ENCODE measurements at places on chromosomes 5 and 9.

DNA sequence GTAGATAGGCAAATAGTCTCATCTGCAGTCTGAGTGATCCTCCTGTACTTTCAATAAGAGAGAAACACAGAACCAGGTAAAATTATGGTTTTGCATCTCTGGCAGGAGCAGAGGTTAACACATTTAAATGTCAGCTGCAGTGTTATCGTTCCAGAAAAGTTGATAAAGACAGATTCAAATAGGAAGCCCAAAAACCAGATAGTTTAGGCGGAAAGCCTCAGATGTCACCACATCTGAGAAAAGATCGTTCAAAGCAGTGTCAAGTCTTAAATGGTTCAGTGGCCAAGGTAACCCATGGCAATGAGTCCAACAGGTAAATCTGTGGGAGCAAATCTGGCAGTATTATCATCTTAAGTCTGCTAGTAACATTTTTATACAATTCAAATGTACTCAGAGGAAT is 542.1 kb upstream of the MEF2C start:
- DNase-seq, result no peak

GRCh38 chr9:69143291-69143690 is 30.8 kb upstream of the TJP2 start:
- DNase-seq, result no peak

DNA sequence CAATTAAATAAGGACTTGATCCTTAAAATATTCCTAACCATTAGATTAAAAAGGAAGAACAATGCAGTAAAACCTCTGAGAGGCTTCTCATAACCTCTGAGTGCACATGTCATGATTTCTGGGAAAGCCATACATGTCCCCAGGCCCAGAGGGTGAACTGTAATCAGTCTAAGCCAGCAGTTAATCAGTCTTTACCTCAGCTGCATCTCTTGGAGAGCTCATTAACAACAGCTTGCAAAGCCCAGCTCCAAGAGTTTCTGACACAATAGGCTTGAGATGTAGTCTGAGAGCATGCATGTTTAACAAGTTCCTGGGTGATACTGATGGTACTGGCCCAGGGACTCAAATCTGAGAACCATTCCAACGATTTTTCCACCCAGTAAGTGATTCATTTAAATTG is 392.1 kb downstream of the DNAH5 start:
- DNase-seq, result no peak

DNA sequence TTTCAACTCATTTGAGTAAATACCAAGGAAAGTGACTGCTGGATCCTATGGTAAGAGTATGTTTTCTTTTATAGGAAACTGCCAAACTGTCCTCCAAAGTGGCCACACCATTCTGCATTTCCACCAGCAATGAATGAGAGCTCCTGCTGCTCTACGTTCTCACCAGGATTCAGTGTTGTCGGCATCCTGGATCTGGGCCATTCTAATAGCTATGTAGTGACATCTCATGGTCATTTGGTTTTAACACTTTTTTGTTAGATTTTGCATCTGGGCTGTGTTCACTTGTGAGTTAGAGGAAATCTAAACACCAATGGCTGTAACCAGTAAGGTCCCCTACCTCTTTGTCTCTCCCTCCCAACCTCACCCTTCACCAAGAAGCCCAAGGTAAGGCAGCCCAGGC is 115.9 kb downstream of the ATPSCKMT start:
- no peak for DNase-seq

DNA sequence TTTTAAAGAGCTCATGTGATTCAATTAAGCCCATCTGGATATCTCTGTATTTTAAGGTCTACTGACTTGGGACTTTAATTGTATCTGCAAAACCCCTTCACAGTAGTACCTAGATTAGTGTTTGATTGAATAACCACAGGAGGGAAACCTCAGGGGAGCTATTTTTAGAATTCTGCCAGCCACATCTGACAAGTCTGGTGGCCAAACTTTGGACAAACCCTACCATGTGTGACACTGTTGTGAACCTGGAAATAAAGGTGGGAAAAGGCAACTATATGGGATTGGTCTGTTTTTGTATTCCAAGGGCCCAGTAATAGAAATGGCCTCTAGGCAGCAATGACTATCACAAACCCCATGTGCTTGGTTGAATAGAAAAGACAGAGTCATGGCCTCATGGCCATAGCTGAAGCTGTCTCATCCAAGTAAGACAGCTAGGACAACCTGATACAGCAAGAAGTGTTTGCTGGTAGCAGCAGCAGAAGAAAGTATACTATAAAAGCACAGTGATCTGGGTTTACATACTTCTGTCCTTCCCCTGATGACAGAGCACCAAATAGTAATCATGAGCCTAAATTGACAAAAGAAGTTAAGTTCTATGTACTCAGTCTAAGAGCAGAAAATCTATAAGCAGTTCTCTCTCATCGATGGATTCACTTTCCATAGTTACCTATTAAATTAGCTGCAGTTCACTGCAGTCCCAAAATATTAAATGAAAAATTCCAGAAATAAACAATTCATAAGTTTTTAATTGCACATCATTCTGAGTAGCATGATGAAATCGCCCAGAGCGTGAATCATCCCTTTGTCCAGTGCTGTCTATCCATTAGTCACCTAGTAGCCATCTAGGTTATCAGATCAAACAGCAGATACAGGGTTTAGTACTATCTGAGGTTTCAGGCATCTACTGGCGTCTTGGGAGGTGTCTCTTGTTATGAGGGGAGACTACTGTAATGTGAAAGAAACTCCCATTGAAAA is 189.8 kb downstream of the ARHGAP26 start:
- DNase-seq, result no peak

- no peak for DNase-seq
Observed at GRCh38 chr5:50704730-50705129, 38.3 kb downstream of the PARP8 start.

GRCh38 chr5:173885475-173886010 is 2.6 kb upstream of the CPEB4 start:
- DNase-seq, result peak; percentile 30

- no peak for DNase-seq
Observed at GRCh38 chr9:99037769-99038483, 67.0 kb upstream of the TGFBR1 start.

- DNase-seq, result no peak
Observed at GRCh38 chr5:149857499-149857898, 87.1 kb downstream of the PDE6A start.

DNA sequence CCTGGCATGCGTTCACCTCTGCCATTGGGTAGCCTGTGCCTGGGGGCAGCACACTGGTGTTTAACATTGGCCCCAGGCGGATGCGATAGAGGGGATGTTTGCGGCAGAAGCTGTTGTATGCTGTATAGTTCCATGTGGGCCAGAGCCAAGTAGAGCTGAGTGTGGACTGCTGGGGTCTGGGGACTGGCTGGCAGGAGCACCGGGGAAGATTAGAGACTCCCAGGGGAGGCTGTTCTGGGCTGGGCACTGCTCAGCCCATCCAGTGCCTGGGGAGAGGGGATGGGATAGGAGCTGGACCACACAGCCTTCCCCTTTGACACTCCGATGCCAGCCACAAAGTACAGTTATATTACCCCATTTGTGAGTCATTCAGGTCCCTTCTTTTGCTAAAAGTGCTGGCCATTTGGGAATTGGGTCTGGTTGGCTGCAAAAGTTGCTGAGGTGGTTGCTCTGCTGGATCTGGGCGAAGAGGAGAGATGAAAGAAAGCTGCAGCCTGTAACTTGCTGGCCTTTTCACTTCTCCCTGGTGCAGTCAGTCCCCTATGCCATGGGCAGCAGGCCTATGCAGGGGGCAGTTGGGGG is 73.8 kb downstream of the RGS3 start:
- no peak for DNase-seq

- no peak for DNase-seq
Observed at GRCh38 chr5:80114860-80115259, 79.7 kb downstream of the THBS4 start.

- no peak for DNase-seq
Observed at GRCh38 chr9:3241290-3241689, 284.5 kb downstream of the RFX3 start.

GRCh38 chr5:42360056-42360455 is 63.2 kb upstream of the GHR start:
- DNase-seq, result no peak

DNA sequence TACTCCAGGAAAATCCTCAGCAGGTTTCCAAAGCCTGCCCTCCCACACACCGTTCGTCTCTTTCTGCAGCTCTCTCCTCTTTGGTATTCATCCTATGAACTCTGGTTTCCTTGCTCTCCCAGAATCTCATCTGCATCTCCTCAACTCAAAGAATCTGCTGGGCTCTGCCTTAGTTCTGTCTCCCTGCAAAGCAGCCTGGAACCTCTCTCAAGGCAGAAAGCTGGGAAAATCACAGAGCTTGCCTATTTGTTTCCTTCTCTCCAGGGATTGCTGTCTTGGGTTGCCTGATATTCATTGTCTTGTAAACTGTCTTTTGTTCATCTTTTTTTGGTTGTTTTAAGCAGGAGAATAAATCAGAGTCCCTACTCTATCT is 5.3 kb upstream of the ERAP2 start:
- no peak for DNase-seq

GRCh38 chr5:148228392-148228984 is 9.8 kb upstream of the MARCOL start:
- DNase-seq, result no peak

DNA sequence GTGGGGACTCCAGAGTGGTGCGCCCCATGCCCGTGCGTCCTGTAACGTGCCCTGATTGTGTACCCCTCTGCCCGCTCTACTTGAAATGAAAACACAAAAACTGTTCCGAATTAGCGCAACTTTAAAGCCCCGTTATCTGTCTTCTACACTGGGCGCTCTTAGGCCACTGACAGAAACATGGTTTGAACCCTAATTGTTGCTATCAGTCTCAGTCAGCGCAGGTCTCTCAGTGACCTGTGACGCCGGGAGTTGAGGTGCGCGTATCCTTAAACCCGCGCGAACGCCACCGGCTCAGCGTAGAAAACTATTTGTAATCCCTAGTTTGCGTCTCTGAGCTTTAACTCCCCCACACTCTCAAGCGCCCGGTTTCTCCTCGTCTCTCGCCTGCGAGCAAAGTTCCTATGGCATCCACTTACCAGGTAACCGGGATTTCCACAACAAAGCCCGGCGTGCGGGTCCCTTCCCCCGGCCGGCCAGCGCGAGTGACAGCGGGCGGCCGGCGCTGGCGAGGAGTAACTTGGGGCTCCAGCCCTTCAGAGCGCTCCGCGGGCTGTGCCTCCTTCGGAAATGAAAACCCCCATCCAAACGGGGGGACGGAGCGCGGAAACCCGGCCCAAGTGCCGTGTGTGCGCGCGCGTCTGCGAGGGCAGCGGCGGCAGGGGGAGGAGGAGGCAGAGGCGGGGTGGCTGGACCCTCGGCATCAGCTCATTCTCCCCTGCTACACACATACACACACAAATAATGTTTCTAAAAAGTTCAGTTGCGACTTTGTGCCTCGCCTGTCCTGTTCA is 668 bp downstream of the GLIS3 start:
- no peak for DNase-seq

DNA sequence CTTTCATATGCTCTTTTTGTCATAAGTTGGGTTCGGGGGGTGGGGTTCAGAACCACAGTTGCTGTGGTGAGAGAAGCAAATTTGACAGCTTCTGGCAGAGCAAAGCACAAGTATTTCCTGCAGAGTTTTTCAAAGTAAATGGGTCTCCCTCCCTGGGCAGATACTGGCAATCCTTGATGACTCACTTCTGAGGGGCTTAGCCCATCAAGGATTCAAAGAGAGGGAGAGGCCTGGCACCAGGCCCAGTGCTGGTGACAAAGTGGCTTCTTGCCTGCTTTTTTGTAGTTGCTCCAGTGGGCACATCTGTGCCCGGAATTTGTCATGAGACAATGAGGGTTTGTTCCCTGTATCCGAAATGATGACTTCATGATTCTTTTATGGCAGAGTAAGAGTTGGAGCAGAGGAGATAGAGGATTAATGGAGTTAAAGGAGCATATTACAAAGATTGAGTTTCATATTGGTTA is 46.6 kb upstream of the TNC start:
- no peak for DNase-seq

DNA sequence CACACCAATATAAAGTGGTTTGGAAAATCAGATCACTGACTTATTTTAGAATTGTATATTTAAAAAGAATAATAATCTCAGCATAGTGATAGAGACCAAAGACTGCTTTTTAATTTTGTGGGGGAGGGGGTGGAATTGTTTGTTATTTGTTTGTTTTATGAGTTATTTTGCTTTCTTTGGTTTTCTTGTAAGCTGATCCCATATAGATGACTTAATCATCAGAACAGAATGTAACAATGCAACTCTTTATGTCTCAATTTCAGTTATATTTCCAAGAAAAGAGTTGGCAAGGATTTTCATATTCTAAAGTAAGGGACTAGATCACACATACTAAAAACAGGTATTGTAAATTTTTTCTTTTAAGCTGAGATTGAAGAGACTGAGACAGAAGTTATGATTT is 984.9 kb downstream of the TLE4 start:
- DNase-seq, result no peak

DNA sequence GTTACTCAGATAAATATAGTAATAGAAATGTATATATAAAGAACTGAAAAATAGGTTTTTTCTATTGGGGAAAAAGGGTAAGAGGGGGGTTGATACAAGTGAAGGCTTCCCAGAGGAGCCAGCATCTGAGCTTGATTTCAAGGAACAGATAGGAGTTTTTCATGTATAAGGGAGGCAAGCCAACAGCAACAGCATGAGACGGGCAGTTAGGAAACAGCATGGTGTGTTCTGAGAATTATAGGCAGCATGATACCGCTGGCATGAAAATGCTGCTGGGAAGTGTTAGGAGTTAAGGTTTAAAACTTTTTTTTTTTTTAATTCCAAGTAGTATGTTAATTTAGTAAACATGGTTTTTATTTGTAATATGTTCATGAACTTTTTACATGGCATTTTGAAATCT is 9.7 kb downstream of the CDC37L1 start:
- no peak for DNase-seq

DNA sequence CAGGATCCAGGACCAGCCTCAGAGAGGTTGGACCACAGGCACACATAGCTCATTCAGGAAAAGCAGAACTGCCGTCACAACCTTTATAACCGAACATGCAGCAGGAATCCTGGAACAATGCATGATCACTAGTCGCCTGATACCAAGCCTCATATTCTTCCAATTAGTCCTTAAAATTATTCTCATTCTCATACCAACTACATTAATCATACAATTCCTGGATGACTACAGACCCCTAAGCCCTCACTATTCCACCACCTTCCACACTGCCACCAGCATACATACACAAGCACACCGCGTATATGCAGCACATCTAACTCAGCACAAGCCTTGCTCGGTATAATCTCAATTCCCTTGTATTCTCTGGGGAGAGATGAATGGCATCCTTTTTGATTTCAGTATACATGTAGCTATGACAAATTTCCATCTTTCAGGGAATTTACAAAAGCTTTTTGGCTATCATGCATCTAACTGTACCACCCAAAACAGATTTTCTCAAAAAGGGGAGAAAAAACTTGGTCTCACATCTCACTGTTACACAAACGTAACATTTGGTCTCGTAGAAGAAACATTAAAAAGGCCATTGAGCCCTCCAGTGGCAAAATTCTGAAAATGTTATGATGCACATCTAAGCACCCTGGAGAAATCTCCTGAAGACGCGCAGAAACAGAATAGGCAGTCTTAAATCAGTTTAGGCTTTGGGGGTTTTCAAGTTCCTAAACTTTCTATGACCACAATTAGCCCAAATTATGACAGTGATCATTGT is 46.2 kb downstream of the MCTP1 start:
- DNase-seq, result no peak
